ENCODE measurements at places on chromosomes 5 and 9. TPM values are rescaled to one million over a fixed set of nuclear protein-coding genes. Genes with fewer than 3 reads are reported as not detected.

The MRRF gene
- 20.7 TPM for total RNA-seq

The NMRK1 gene
- 5.5 TPM for total RNA-seq

The TSSK1B gene
- not detected for total RNA-seq

The SMIM33 gene
- total RNA-seq, result not detected

The BNC2 gene
- 68.3 TPM for total RNA-seq

The RLN2 gene
- not detected for total RNA-seq

The PCDHGB7 gene
- 10.5 TPM for total RNA-seq

The CCDC192 gene
- total RNA-seq, result not detected

The SPATA31D3 gene
- not detected for total RNA-seq

The POLR1E gene
- 13.3 TPM for total RNA-seq

The SH3PXD2B gene
- 7.2 TPM for total RNA-seq

- no peak for DNase-seq
Observed at GRCh38 chr9:79220251-79220650, 351.5 kb upstream of the TLE4 start.

GRCh38 chr5:73104326-73104725 lies 16.0 kb upstream of the TMEM171 start:
- DNase-seq, result no peak

GRCh38 chr9:123629531-123629930 lies 273.5 kb downstream of the CRB2 start:
- DNase-seq, result no peak

DNA sequence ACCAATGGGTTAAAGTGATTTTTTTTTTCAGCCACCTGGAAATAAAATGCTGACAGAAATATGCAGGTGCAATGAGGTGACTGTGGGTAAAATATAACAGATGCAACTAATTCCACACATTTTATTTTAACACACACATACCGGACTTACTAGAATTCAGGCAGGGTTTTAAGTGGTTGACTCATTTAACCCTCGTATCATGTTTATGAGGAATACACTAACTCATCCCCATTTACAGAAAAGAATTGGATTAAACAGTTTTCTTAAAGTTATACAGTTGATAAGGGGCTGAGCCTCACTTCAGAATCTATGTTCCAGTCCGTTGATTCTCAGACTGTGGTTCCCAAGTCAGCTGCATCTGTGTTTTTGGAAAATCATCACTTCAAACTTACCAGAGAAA lies 207.5 kb downstream of the CHSY3 start:
- DNase-seq, result no peak

- no peak for DNase-seq
Observed at GRCh38 chr5:138978581-138978980, 103.4 kb upstream of the LRRTM2 start.

- DNase-seq, result no peak
Observed at GRCh38 chr5:109740966-109741365, 51.2 kb downstream of the MAN2A1 start.

GRCh38 chr9:93005876-93006275 lies 52.6 kb upstream of the SUSD3 start:
- no peak for DNase-seq

- no peak for DNase-seq
Observed at GRCh38 chr9:12718482-12719026, 25.4 kb downstream of the TYRP1 start.

- DNase-seq, result no peak
Observed at GRCh38 chr5:146643776-146644175, 127.8 kb upstream of the GPR151 start.

- no peak for DNase-seq
Observed at GRCh38 chr9:76221423-76221822, 172.8 kb downstream of the RFK start.

DNA sequence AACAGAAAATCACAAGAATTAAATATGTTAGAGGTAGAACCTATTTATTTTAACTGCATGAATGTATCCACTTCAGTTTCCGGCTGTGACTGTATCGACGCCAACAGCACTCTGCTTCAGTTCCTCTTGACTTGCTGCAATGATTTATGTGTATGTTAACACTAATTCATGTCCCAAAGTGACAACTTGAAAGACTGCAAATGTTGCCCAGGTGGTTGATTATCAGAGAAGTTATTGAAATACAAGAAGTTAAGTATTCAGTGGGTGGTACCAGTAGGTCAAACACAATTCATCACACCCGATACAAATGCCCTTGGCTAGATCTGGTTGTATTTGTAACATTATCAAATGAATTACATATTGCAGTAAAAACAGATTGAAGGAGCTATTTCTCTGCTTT lies 622.7 kb upstream of the CDH18 start:
- no peak for DNase-seq

DNA sequence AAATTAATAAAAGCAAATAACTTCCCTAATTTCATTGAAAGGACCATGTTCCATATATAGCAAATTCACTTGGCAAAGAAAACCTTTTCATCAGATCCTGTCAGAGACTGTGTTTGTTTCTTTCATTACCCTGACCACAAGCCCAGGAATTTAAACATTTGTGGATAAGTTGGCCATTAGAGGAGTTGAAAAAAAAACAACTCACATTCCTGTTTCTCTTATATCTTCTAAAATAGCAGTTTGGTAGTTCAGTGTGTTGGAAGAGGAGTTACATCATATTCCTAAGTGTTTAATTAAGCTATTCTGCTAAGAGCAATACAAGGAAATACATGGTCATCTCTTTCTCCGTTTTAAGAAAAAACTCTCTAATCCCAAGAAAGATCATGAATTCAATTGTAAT lies 505.6 kb downstream of the TLE1 start:
- no peak for DNase-seq

GRCh38 chr5:138629392-138629791 lies 54.2 kb upstream of the HSPA9 start:
- no peak for DNase-seq

DNA sequence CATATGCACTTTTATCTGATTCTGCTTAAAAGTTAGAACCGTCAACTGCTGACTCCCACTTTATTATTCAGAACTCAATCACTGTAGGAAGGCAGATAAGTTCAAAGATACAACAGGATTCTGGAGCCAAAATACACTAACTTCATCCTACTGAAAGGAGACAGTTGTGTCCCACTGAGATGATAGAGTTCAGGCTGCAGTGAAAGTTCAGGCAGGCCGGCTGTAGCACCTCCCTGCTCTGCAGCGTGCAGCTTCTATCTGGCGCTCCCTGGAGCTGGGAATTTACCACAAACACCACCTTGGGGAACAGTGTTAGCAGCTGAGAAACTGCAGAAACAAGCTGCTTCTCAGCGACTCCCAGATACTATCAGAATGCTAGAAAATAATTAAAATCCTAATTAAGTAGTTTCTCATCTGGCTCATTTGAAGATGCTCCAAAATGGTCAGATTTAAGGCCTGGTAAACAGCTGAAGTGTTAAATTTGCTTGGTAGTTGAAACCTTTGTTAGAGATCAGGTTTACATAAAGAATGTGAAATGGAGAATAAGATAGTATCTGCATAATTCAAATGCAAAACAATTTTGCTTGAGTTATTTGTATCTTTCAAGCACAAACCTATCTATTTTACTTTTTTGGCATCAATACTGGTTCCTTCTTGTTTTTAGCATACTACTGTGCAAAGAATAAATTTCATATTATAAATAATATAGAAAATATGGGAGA lies 52.3 kb upstream of the CNTLN start:
- no peak for DNase-seq

GRCh38 chr5:17882760-17883488 lies 248.7 kb downstream of the TAF11L14 start:
- DNase-seq, result no peak

DNA sequence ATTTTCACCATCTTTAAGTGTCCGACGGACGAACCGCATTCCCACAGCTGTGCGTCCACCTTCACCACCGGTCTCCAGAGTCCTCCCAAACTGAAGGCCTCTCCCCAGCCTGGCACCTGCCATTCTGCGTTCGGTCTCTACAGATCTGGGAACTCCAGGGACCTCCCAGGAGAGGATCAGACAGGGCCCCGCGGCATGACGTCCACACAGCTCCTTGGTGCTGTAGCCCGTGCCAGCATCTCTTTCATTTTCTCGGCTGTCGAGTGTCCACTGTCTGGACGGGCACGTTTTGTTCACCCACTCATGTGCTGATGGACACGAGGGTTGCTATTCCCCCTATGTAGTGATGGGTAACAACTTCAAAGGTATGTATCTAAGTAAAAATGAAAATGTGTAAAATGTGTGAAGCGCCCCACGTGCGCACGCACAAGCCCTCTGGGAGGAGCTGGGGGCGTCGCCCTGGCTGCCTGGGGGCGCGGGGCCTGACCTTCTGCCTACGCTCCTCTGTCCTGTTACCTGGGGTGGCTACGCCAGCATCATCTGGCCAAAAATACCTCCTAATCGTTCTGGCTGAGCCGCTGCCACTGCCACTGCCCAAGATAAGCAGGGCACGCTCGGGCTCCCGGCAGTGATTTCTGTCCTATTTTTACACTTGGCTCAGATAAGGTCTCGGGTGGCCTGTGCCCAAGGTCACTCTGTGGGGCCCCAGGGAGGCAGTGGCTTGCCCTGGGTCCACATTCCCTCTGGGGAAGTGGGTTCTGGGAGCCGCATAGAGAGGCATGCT lies 10.8 kb upstream of the SLC12A7 start:
- no peak for DNase-seq

DNA sequence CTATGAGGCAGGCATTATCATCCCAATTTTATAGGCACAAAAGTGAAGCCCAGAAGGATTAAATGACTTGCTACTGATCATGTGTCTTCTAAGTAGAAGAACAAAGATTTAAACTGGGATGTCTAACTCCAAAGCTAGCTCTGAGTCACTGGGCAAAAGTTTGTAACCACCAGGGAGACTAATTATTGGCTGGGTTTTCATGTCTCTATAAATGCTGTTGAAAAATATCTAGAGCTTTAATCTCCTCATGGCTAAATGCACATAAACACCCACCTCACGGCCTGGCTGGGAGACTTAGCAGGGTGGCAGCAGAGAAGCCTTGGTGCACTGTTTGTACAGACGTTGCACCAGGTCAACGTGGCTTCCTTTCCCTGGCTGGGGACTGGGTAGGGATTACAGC lies 144.6 kb downstream of the MELK start:
- DNase-seq, result no peak

GRCh38 chr5:139759219-139759721 lies 36.3 kb upstream of the PSD2 start:
- no peak for DNase-seq

- DNase-seq, result no peak
Observed at GRCh38 chr9:20914556-20914955, 116.9 kb downstream of the HACD4 start.

DNA sequence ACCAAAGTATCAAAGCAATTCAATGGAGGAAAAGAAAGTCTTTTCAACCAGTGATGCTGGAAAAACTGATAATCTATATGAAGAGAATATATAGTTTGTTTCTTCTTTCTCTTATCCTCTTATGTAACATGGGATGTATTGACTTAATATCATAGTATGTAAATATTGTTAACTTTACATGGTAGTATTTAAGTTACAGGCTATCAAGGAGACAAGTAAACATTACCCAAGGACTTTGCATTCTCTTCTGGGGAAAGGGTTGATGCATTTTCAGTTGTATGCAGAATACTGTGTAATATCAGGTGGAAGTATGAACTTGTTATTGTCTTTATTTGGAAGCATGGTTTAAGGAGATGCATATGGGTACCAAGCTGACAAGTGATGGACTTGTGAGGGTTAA lies 9.1 kb upstream of the ARHGEF37 start:
- no peak for DNase-seq

- no peak for DNase-seq
Observed at GRCh38 chr5:157827423-157827822, 31.5 kb downstream of the CLINT1 start.

DNA sequence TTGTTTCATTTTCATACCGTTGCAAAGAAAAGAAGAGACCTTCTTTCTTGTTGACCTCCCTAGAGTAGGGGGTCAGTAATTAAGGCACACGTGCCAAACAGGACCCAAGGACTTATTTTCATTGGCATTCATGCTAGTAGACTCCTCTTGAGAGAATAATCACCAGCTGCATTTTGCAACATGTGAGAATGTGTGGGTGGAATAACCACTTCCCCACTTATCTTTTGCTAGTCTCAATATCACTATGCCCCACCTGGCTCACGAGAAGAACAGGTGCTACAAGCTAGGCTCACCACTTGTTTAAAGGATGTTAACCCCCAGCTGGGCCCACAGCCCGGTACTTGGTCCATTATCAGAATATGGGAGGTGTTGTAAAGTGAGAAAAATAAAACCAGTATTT lies 460.7 kb upstream of the MEF2C start:
- DNase-seq, result no peak

DNA sequence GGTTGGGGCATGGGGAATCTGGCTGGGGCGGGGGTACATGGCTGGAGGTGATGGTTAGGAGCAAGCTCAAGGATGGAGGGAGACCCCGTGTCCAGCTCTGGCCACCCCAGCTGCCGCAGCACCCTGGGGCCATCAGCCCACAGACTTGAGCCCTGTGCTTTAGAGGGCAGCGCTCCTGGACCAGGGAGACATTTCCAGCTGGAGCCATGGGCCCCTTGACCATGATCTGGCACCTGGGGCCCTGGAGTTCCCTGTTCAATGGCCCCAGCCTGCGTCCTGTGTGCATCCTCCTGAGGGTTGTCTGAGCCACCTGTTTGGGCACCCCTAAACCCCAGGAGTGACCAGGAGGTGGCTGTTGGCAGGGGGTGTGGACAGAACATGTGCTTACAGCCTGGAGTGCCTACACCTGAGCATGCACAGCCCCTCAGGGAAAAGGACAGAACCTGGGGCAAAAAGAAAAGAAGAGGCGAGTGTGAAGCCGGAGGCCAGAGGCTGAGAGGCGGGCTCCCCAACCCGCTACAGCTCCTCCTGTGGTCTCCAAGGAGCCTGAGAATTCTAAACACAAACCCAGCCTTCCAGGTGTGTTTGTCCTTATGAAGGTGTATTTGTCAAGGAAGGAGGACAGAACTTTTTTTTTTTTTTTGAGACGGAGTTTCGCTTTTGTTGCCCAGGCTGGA lies 126.7 kb downstream of the C9orf50 start:
- DNase-seq, result no peak

- DNase-seq, result peak; percentile 58
Observed at GRCh38 chr9:120934281-120934680, 7.7 kb upstream of the TRAF1 start.

GRCh38 chr5:180646289-180646962 lies 3.0 kb downstream of the FLT4 start:
- DNase-seq, result no peak

GRCh38 chr9:16579872-16580432 lies 290.5 kb downstream of the BNC2 start:
- DNase-seq, result no peak

DNA sequence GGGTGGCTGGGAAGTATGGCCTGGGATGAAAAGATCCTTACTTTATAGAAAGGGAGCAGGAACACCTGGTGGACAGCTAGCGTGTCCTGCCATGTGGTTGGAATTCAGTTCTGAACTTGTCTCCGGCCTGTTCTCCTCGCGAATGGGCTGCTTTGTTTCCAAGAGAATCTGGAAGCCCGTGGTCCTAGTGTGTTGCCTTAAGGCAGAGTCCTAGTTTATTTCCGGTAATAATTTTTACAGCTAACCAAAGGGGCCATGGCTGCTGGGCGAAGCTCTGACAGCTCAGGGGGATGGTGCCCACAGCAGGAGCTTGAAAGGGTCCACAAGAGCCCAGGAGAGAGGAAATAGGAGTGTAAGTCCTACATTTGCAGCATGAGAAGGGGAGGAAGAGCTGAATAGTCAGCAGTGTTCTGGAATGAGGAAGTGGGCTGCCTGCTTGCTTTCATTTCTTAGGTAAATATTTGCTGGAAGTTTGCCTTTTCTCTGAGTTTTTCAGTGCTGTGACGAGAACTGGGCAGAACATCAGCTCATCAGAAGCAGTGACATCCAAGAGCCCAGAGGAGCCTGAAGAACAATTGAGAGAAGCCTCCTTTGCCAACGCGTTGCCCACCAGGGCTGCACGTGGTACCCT lies 13.1 kb upstream of the IGFBPL1 start:
- DNase-seq, result peak; percentile 34

All from right atrium auricular region (tissue), 2 donors.